ENCODE measurements at places on chromosomes 7 and 10. TPM values are rescaled to one million over a fixed set of nuclear protein-coding genes. Genes with fewer than 3 reads are reported as not detected.

The NRG3 gene
- total RNA-seq: not detected

The ANXA8 gene
- 0.72 TPM for total RNA-seq

The CCL24 gene
- not detected for total RNA-seq

DNA sequence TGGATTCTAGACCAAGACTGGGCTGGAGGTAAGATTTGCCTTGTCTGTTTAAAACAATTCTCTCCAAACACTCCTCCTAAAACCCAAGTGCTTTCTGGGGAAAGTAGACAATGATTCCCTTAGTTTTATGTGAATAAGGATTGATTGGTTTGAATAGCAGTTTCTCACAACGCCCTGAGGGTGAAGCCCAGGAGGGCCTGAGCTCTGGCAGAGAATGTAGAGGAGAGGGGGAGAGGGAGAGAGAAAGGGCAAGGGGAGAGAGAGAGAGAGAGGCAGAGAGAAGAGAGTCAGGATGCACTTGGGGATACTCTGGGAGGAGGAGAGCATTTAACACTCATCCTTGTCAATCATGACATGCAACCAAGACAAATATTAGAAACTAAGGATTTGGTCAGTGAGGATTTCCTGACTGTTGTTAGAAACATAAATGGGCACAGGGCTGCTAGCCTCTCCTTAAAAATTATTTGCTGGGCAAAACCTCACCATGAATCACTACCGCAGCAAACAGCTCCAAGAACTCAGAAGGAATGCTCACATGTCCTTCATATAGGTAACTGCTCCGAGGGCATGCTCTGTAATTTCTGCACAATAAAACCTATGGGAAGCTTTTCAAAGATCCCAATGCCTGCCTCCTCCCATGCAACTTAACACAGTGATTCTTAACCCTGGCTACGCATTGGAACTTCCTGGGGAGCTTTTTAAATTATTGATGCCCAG lies 55.2 kb upstream of the RAPGEF5 start:
- no peak for DNase-seq

DNA sequence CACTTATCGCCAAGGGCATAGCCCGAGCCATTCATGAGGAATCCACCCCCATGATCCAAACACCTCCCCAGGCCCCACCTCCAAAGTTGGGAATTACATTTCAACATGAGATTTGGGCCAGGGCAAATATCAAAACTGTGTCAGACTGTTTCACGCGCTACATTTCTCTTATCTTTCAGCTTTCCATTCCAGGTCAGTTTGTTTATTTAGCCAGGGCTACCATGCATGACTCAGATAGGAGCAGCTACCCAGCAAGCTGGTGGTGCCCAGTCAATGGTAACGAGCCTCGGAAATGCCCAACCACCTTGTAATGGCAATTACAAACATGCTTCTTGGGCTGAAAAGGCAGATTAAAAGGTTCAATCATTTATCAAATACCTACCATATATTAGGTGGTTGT lies 43.6 kb upstream of the BAMBI start:
- no peak for DNase-seq

Measured in osteoblast (primary cell).